ENCODE measurements at places on chromosomes 5 and 9. TPM values are rescaled to one million over a fixed set of nuclear protein-coding genes. Genes with fewer than 3 reads are reported as not detected.

DNA sequence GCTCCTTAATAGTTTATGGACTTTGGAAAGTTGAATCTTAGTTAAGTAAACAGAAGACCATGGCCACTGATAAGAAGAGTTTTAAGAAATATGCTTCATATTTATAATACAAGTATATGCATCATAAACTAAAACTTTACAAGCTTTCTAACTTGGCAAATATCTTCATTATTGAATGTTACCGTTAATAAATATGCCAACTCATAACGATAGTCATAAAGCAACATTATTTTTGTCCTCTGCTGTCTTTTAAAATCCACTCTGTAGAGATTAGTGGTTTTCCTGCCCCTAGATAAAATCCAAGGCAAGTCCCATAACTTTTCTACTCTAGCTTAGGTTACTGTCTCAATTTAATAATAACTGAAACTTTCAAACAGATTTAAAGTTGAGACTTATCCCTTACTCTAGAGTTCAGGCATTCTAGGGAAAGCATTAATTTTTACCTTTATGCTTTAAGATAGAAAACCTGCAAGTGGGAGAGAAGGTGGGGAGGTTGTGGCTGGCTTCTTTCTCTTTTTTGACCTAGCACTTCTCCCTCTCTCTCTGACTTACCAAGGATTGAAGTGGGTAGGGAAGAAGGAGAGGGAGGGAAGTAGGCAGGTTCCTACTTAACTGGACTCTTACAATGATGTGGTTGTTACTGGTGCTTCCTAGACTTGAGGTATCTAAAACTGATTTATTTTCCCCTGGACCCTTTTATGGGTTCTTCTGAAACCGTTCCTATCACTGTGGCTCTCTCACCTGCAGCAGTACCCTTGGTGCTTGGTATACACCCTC is 29.6 kb downstream of the RNF145 start:
- no peak for DNase-seq

DNA sequence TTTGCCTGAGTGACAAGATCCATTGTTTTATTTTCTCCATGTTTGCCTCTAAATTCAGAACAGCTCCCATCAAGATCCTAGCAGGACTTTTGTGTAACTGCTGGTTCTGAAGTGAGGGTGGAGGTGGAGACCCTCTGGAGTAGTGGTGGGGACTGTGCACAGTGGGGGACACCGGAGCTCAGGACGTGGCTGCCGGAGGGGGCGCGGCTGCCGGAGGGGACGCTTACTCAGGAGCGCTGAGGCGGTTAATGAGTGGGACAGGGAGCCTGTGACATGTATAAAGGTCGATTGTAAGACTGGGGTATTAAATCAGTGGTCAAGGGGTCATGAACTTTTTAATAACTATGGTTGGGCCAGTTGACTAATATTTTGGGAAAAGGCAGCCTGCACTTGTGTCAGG is 127.0 kb upstream of the CACNA1B start:
- DNase-seq = no peak

GRCh38 chr5:43075319-43076293 is 35.5 kb upstream of the ANXA2R start:
- DNase-seq = no peak

GRCh38 chr5:18546591-18546990 is 912.3 kb downstream of the TAF11L14 start:
- DNase-seq = no peak

PCDHB14 gene
- 0.08 TPM for total RNA-seq

LOX gene
- total RNA-seq = 0.20 TPM

NOXA1 gene
- total RNA-seq = 0.82 TPM

Measured in activated T-cell treated with anti-CD3 and anti-CD28 coated beads, Interleukin-2, amount 50 U/mL, for 4 hours (primary cell).